Right cardiac atrium (tissue), 5 donors: ENCODE measurements at places on chromosomes 7 and 10.

GRCh38 chr7:94450044-94450697 is 55.5 kb downstream of the COL1A2 start:
- DNase-seq: no peak

DNA sequence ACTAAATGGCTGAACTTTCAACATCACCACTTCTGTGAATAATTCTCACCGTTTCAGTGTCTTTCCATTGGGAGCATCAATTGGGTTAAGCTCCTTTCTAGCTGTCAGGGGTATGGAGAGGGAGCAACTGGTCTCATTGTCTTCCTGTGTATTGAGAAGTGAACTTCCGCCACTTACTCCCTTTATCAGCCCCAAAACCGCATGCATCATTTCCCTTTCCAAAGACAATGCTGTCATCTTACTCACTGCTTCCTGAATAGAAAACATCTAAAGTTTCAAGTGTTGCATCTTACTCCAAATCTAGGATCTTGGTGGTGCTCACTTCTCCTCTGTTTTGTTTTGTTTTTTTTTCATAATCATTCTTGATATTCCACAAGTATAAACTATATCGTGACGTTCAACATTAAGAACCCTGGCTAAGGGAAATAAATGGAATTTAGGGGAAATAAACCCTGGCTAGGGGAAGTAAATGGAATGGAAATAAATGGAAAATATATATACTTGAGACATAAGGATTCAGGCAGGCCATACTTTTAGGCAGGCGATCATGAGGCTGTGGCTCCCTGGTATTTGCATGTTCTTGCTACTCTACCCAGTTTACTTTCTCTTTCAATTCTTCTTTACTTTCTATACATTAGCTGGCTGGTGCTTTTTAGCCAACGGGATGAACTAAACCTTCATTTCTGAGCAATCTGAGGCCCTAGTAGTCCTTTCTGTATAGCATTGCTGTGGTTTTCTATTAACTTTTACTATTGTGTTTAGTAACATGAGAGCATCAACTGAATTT is 371.9 kb downstream of the BMPER start:
- DNase-seq: no peak

DNA sequence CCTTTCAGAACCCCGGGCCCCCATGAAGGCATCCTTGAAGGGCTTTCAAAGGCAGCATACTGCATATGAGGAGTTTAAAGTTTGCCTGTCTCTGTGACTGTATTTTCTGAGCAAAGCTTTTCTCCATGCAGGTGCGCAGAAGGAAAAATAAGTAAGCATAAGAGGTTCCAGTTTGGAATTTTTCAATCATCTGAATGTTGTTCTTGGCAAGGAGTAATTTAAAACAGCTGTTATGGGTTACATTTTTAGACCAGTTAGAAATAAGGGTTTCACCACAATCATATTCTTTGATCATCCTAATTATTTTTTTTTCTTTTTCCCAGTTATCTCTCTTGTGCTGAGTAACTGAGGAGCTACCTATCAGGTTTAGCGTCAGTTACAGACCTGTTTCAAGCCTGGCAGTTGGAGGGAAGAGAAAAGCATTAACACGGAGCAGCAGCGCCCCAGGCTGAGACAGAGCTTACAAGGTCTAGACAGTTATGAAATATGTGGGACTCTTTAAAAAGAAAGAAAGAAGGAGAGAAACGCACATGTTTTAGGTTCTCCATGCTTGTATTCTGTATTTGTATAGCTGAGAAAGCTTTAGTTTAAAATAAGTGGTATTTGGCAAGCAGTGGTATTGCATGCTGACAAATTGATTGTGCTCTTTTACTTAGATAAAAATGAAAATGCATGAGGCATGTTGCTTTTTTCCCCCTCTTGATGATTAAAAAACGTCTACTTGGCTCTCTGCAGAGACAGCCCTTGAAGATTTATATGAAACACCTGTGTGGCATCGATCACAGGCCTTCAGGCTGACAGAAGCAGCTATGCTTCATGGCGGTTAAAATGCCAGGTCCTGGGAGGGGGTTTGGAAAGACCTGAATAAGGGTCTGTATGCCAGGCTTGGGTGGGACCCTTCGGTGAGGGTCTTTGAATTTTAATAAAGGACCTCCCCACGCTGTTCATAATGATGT is 157.6 kb downstream of the GRK5 start:
- peak; percentile 54 for DNase-seq

- DNase-seq: no peak
Observed at GRCh38 chr10:129713659-129714265, 246.7 kb downstream of the MGMT start.

DNA sequence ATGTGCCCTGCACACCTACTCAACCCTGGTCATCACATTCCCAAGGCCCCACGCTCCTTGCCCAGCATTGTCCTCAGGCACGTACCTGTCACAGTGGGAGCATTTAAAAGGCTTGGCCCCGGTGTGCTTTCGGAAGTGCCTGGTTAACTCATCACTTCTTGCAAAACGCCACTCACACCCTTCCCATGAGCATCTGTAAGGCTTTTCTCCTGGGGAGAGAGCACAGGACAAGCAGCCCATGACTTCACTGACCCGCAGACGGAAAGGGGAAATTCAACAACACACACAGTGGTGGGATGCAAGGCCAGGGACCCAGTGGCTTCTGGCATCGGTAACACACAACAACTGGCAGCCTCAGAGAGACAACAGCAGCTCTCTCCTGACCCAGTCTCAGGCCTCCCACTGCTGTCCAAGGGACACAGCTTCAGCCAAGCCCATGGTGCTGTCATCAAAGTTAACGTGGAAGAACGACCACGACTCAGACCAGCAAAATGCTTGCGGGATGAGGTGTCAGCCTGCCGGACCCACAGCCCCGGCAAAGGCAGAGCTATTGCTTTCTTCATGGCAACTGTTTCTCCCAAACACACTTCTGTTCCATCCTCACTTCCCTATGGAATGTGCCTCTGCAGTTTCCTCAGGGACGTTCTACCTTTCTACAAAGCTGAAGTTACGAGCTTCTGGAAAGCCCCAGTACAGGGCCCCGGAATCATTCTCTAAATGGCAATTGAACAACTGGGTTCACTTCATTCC is 4.8 kb downstream of the KLF6 start:
- DNase-seq: peak; percentile 51

DNA sequence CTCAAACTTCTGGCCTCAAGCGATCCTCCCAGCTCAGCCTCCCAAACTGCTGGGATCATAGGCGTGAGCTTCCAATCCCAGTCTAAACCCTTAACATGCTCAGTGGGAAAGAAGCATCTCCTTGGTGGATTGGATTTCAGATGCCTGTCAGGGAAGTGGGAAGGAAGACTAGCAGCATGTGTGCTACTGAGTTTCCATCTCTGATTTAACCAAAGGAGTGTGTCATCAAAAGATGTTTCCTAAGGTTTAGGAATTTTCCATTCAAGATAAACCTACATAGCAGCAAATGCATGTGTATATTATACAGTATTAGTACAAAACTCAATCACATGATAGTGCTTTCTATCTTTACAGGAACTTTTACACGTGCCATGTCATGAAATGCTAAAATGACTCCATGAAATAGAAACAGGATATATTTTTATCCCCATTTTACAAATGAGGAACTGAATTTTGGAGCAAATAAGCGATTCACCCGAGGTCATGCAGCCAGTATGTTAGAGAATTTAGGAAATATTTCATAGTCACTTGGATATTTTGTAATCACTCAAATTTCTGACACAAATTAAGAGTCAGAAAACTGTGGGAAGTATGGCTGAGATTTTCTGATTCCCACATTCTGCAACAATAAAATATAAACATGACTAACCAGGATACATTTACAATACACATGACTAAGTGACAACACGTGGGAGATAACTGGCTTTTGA is 11.4 kb upstream of the TMEM26 start:
- DNase-seq: no peak

DNA sequence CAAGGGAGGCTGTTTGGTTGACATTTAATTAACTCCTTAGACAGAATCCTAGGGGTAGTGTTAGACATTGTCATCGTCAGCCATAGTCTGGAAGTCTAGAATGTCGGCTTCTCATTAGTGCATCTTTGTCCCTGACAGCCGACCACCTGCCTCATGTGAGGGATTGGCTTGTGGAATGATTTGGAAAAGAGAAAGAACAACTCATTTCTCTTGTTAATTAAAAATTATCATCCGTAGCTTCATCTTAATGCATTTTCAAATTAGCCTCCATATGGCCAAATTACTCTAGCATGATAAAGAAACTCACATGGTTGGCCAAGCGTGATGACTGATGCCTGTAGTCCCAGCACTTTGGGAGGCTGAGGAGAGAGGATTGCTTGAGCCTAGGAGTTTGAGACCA is 97.7 kb upstream of the PARD3 start:
- DNase-seq: no peak

DNA sequence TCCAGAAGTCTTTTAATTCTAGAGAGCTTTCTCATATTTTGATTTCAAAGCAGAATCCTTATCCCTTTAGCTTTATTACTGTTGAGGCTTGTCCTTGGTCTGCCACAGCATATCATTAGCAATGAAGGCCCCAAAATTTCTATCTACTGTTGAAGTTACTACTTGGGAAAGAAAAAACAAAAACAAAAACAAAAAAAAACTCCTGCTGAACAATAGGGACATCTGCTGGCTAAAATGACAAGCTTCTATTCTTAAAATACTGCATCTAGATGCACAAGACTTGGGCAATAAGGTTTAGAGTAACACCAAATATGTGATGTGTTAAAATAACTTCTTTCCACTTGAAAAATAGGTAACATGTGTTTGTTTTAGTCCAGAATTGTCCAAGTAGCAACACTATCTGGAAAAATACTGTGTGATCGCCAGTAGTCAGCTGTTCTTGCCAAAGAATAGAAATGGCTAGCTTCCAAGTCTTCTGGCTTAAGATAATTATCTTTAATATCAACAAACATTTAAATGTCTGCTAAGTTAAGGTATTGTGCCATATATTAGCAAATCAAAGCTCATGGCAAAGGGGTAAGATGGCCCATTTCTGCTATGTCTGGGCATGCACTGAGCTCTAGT is 3.8 kb upstream of the DMTF1 start:
- no peak for DNase-seq

- no peak for DNase-seq
Observed at GRCh38 chr10:75859141-75859540, 427.7 kb downstream of the LRMDA start.

- no peak for DNase-seq
Observed at GRCh38 chr7:130386876-130387275, 6.6 kb downstream of the CPA1 start.

- no peak for DNase-seq
Observed at GRCh38 chr7:19317461-19317860, 172.2 kb upstream of the FERD3L start.

DNA sequence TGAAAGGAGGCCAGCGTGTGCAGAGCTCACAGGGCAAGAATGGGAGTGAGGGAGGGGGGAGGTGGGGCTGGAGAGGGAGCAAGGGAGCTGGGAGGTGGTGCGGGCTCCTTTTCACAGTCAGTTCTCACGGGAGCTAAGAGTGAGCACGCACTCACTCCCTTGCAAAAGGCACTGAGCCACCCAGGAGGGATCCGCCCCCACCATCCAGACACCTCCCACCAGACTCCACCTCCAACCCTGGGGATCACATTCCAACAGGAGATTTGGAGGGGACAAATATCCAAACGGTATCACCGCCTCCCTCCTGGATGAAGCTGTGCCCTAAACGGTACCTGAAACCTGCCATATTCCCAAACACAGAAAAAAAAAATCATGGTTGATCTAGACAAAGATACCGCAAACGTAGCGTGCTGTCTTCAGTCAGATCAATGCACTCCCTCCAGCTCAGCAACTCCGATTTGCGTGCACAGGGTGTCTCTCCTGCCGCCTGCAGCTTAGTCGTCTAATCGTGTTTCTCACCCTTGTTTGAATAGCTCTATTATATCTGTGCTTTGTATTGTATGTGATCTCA is 20.3 kb upstream of the PRKAG2 start:
- DNase-seq: no peak

GRCh38 chr10:59285073-59285472 is 77.3 kb downstream of the FAM13C start:
- no peak for DNase-seq

DNA sequence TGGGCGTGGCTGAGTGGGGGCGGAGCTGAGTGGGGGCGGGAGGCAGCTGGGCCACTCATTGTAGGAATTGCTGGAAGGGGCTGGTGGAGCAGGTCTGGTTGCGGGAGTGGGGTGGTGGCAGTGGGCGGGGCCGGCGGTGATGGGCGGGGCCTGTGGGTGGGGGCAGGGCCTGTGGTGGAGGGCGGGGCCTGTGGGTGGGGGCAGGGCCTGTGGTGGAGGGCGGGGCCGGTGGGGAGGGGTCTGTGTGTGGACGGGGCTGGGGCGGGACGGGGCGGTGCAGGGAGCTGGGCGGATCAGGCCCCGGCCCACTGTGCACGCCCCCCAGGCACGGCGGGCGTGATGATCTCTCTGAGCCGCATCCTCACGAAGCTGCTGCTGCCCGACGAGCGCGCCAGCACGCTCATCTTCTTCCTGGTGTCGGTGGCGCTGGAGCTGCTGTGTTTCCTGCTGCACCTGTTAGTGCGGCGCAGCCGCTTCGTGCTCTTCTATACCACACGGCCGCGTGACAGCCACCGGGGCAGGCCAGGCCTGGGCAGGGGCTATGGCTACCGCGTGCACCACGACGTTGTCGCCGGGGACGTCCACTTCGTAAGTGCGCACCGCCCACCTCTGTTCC is 14.0 kb downstream of the SLC29A4 start:
- no peak for DNase-seq

- no peak for DNase-seq
Observed at GRCh38 chr10:31343009-31343408, 24.0 kb downstream of the ZEB1 start.

DNA sequence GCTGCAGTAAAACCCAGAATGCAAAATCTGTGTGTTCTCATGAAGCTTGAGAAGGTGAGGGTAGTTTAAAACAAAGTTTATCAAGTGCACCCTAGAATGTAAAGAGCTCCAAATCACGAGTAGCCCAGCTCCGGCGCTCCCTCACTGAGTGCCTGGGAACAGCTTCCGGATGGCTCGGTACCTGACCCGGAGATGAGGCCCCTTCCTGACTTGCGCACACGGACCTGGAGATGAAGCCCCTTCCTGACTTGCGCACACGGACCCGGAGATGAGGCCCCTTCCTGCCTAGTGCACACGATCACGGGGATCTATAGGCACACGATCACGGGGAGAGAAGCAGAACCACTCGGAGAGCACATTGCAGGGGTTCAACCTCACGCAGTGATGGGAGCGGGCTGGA is 322.1 kb upstream of the RNF32 start:
- DNase-seq: no peak

DNA sequence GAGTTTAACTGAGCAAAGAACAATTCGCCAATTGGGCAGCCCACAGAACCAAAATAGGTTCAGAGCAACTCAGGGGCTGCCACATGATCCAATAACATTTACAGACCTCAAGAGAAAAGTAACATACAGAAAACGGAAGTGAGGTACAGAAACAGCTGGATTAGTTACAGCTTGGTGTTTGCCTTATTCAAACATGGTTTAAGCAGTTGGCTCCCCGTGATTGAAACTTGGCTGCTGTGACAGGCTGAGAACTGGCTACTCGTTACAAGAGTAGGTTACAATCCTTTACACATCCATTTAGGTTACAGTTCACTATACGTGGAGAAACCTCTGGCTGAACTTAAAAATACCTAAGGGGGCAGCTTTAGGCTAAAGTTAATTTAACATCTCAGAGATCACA is 673.1 kb upstream of the PHF14 start:
- no peak for DNase-seq
